ENCODE measurements at places on chromosomes 4 and X. TPM values are rescaled to one million over a fixed set of nuclear protein-coding genes. Genes with fewer than 3 reads are reported as not detected.

MAGEB6 gene
- total RNA-seq = not detected

HTRA3 gene
- total RNA-seq = 36.2 TPM

TMEM150C gene
- 48.8 TPM for total RNA-seq

GRCh38 chrX:31555506-31555905 is 483.7 kb upstream of the FTHL17 start:
- DNase-seq = no peak

GRCh38 chr4:162274354-162274753 is 110.6 kb upstream of the FSTL5 start:
- no peak for DNase-seq

GRCh38 chr4:146520896-146521540 is 722 bp downstream of the SLC10A7 start:
- no peak for DNase-seq

- DNase-seq = no peak
Observed at GRCh38 chrX:40418813-40419195, 162.0 kb upstream of the ATP6AP2 start.

DNA sequence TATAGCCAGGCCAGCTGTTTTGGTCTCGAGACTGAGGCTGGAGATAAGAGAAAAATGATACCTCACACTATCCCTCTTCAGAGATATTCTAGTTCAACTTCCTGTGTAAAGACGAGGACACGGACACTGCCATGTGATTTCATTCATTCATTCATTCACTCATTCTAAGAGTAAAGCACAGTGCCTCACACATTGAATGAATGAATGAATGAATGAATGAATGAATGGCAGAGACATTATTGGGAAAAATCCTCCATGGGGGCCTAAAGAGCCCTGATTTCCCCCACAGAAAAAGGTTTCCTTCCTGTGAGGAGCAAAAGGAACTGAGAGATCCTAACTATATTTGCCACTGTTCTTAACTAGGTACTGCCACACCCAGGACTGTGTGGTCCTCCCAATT is 183.4 kb upstream of the MAP3K15 start:
- DNase-seq = no peak

GRCh38 chr4:100895556-100896197 is 377.9 kb upstream of the EMCN start:
- no peak for DNase-seq

DNA sequence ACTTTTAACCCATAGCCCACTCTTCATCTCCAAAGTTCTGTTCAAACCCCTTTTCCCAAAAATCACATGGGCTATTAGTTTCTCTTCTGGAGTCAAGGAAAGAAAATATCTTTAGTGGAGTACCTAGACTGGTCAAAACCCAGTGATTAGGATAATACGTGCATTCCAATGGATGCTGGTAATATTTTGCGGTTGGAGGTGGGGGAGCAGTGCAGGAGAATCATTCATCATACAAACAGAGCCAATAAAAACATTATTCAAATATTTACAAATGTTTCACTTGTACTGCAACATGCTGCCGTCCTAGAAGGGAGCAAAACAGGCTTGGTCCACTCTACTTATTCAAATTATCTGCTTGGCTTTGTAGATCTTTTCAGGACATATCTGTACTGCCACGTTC is 57.2 kb upstream of the RAB9B start:
- no peak for DNase-seq

DNA sequence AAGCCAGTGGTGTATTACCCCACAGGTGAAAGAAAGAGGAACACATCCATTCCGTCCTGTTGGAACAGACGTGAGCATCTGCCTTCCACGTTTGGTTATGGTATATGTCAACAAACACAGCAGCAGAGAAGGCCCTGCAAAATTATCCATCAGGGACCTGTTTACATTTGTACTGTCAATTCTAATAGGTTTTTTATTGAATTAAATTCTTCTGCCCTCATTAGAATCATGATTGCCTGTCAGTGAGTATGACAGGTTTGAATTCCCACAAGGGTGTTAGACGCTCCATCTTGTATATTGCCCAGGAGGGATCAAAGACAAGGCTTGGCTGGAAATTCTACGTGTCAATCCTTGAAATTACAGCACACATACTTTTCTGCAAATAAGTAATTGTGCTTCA is 339.9 kb upstream of the NOCT start:
- no peak for DNase-seq

DNA sequence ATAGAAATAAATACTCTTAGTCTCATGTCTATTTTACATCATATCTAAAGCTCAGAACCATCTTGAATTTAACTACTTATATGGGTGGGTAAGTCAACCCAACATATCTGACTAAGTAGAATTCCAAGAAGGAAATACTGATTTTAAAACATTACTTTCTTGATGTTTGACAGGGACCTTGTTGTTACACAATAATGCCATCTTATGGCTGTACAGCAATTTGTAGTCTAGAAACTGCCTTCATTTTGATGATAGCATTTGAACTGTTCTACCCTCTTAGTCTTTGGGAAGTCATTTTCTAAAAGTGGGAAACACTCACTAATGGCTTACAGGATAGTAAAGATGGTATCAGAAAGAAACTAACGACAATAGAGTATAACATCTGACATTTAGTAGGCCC is 929.5 kb downstream of the DMD start:
- no peak for DNase-seq
